ENCODE measurements at places on chromosomes 7 and 10. TPM values are rescaled to one million over a fixed set of nuclear protein-coding genes. Genes with fewer than 3 reads are reported as not detected.

GRCh38 chr7:69318794-69319193, 279.5 kb upstream of the AUTS2 start:
- DNase-seq, result no peak

GRCh38 chr10:130254243-130254642, 118.1 kb downstream of the GLRX3 start:
- DNase-seq, result peak; percentile 8

GRCh38 chr7:19117870-19118608, 603 bp upstream of the TWIST1 start:
- no peak for DNase-seq

- DNase-seq, result no peak
These were observed 7.3 kb downstream of the ZNF503 start for GRCh38 chr10:75394221-75394620.

GRCh38 chr7:95527033-95527775, 41.5 kb downstream of the ASB4 start:
- no peak for DNase-seq

- DNase-seq, result no peak
These were observed 18.3 kb downstream of the STEAP1B start for GRCh38 chr7:22481726-22482125.

- no peak for DNase-seq
These were observed 12.8 kb downstream of the HKDC1 start for GRCh38 chr10:69232736-69233480.

The ETV1 gene
- 11.0 TPM for polyA plus RNA-seq

The ZNF365 gene
- not detected for polyA plus RNA-seq

The ZPBP gene
- not detected for polyA plus RNA-seq

The SVIL gene
- 265 TPM for polyA plus RNA-seq

The GDF2 gene
- polyA plus RNA-seq, result not detected

The ZNF488 gene
- 3.6 TPM for polyA plus RNA-seq

The KCNIP2 gene
- 6.0 TPM for polyA plus RNA-seq

The PDE6C gene
- polyA plus RNA-seq, result 0.75 TPM

The OPALIN gene
- not detected for polyA plus RNA-seq

Measured in hindlimb muscle (tissue), 1 donor.